ENCODE measurements at places on chromosomes 11 and 22.

- no peak for DNase-seq
Measured at GRCh38 chr11:24295360-24295759, 201.5 kb upstream of the LUZP2 start.

DNA sequence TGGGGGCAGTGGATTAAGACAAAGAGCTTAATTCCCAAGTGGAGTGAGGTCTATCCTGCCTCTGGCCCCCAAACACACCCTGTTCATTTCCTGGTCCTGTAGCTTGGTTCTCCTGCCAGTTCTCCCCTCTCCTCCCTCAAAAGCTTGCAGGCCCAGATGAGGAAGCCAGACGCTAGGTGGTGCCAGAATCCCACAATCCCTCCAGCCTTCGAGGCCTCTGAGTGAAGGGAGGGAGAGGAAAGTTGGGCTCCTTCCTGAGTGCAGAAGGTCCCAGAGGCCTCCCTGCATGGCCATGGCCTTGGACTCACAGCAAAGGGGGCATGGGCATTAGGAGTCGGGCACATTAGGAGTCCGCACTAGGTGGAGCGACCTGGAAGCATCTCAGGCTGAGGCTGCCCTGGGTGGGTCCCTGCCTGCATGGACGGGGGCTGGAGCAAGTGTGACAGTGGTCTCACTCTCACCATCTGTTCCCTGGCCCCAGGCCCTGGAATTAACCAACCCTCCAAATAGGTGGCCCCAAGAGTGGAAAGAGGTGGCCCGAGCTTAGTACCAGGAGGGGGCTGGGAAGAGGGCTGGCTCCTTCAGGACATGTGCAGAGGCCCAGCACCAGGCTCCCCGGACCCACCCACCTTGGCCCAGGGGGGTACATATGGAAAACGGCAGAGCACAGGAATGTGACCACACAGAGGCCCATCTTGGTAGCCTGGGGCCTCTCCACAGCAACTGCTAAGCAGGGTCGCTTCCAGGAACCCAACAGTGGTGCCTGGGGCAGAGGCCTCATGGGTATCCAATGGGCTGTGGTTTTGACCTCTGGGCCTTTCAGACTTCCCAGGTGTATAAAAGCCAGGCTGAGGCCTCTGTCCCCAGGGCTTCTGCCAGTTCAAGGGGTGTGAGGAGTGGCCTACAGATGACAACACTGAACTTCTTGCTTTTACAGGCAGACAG lies 5.2 kb downstream of the FXYD2 start:
- no peak for DNase-seq

DNA sequence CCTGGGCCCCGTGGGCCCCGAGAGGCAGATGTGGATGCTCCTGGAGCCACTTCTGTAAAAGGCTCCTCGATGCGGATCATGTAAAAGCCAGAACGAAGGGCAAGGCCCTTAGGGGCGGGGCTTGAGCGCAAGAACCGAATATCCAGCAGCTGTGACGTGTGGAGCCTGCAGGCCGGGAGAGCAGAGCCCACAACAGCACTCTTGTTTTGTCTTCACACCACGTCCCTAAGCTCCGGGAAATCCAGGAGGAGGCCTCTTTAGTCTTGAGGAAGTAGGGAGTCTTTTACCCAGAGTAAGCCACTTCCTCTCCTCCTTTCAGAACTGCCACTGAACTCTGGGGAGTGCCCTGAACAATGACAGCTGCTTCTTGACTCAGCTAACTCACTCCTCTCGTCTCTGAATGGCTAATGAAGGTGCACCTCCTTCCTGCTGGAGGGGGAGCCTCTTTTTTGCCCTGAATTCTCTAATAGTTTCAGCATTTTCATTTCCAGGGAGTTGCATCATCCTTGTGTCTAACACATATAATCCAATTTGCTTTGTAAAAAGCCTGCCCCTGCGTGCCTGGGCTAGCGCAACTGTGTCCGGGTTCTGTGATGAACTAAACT lies 12.5 kb downstream of the L3MBTL2 start:
- peak; percentile 72 for DNase-seq

DNA sequence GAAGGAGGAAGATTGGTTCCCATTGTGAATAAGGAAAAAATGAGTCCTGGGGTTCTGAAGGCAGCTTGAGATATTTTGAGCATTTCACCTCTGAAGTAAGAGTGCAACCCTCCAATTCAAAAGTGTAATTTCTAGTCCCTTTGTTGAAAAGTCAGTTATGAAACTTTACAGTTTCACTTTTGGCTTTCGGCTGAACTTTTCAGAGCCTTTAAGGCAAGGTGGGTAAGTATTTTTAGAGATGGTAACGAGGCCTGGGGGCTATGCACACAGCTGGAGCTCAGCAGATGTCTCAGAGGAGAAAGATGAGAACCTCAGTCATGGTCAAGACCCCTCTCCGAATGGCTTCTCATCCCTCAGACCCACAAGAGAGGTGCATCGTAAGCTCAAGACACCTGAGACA lies 267.6 kb downstream of the KIRREL3 start:
- DNase-seq, result no peak

DNA sequence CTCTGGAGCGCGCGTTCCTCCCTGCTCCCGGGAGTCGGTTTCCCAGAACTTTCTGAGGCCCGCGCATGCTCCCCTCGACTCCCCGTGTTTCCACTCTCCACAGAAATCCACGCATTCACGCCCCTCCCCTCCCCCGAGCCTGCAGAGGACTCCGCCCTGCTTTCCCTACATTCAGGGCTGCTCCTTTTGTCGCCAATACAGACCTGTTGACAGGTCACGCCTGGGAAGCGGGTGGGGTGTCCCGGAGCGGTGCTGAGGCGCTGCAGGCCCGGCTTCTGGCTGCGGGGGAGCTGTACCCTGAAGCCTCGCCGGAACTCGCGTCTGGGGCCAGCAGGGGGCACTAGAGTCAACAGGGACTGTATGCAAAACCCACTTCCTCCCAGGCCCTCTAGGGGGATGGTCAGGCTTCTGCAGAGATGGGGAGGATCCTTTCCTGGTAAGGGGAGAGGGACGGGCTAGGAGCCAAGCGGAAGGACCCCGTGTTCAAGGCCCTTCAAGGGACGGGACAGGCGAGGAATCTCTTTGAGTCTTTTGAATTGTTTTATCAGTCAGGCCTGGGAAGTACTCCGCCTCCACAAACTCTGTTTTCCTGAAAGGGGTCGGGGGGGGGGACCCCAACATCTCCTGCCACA lies at the start of gene PRAME:
Gene PRAME (minus strand): TSS at position 294 of the 632 bp plus-strand sequence. CDS start 2,433 bp downstream, outside the sequence.
- peak; percentile 8 for DNase-seq

GRCh38 chr11:64081745-64082442 lies 46.2 kb downstream of the FLRT1 start:
- DNase-seq, result no peak

DNA sequence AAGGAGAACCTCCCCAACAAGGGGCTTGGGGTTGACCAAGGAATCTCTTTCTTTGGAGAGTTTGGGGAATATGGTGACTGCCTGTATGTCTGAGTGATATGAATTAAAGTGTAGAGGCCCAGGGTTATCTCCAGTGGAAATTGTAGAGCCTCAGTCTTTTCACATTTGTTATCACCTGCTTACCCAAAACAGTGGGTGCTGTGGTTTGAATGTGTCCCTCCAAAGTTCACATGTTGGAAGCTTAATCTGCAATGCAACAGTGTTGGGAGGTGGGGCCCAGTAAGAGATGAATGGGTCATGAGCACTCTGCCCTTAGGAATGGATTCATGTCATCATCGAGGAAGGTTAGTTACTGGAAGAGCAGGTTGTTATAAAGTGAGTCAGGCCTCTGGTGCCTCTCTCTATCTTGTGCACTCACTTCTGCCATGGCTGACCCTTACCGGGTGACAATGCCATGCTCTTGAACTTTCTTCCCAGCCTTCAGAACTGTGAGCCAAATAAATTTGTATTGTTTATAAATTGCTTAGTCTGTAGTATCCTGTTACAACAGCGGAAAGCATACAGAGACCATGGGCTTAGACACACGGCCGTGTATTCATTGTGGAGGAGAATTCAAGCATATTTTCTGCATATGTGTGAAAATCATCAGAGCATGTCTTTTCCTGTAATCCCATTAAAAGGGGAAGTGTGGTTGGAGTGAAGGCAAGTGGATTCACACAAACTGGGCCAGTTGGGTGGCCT lies 114.1 kb upstream of the TBCEL start:
- no peak for DNase-seq

- DNase-seq, result no peak
Measured at GRCh38 chr11:17121981-17122380, 44.5 kb upstream of the RPS13 start.
